GOT3 (cell line): ENCODE measurements at places on chromosomes 6 and 20.

- no peak for DNase-seq
Observed at GRCh38 chr6:123997223-123997622, 193.6 kb downstream of the NKAIN2 start.

- no peak for DNase-seq
Observed at GRCh38 chr6:70599187-70599586, 32.5 kb downstream of the SDHAF4 start.

DNA sequence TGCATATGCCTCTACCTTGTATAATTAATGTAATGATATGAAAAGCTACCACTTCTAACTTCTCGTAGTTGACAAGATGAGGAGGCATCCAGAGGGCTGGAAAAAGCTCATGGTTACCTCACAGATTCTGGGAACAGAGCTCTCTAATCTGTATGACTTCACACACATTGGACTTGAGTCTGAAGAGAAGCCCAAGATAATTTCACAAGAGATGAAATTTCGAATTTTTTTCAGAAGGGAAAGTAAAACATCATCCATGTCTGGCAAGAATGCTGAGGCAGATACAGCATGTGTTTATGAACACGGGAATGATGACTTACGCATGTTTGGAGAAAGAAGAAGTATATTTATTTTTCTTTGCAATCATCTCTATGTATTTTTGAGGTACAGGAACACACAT lies 141.8 kb upstream of the TENT5A start:
- no peak for DNase-seq

- DNase-seq = no peak
Observed at GRCh38 chr6:44869321-44869897, 458.7 kb upstream of the RUNX2 start.
